Cardiac fibroblast (primary cell): ENCODE measurements at places on chromosomes 3 and 15.

DNA sequence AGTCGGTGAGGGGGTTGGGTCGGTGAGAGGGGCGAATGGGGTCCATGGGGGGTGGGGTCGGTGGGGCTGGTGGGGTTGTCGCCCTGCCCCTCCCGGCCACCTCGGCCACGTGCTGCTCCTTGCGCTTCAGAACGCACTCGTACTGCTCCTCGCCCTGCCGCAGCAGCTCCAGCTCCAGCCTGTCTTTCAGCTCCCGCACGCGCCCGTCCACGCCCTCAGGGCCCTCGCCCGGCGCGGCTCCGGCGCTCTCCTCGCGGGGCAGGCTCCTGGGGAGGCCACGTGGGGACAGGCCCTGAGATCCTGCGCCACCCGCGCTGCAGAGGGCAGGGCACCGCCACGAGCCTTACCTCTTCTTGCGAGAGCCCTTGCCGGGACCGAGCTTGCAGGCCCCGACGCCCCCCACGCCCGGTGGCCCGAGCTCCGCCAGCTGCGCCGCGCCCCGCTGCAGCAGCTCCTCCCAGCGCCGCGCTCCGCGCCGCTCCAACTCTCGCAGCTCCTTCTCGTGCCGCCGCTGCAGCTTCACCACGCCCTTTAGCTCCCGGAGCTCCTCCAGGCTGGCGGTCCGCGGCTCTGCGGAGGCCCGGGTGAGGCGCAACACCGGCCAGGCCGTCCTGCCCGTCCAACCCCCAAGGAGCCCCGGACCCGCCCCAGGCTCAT lies 8.2 kb upstream of the ANKRD63 start:
- DNase-seq, result peak; percentile 64

DNA sequence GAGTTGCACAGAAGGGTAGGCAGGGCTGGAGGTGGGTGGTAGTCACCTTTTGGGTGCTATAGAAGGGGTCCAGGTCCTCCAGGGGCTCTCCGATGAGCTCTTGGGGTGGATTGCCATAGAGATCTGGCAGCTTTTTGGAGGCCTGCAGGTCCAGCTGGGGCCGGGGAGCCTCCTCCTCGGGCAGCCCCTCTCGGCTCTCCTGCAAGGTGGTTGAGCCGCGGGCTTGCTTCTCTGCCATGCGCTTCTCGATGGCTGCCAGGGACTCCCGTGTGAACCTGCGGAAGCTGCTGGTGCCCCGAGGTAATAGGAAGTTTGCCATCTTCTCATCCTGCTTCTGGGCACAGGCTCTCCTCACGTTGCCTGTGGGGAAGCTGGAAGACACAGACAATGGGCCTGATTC lies 16.5 kb downstream of the SCN5A start:
- no peak for DNase-seq

- no peak for DNase-seq
Measured at GRCh38 chr15:90619939-90620338, 90.2 kb downstream of the CRTC3 start.

GRCh38 chr3:33202711-33203457 lies 15.7 kb downstream of the SUSD5 start:
- no peak for DNase-seq

GRCh38 chr3:156230278-156230900 lies 110.0 kb downstream of the KCNAB1 start:
- peak; percentile 31 for DNase-seq

DNA sequence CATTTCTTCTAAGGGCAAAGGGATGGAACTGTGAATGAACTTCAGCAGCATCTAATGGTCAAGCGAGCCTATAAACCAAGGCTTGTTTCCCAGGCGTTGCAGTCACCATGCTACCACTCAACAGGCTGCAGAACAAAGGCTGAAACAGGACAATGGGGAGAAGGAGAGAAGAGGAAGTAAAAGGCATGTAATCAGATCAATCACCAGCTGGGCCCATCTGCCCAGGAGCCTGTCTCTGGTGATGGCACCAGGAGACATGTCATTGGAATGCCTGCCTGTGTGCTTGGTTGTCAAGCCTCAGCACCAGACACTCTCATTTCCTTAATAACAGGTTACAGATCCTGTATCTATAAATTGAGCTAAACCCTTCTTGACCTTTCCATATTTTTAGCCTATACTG lies 81.7 kb upstream of the UMPS start:
- DNase-seq, result no peak

DNA sequence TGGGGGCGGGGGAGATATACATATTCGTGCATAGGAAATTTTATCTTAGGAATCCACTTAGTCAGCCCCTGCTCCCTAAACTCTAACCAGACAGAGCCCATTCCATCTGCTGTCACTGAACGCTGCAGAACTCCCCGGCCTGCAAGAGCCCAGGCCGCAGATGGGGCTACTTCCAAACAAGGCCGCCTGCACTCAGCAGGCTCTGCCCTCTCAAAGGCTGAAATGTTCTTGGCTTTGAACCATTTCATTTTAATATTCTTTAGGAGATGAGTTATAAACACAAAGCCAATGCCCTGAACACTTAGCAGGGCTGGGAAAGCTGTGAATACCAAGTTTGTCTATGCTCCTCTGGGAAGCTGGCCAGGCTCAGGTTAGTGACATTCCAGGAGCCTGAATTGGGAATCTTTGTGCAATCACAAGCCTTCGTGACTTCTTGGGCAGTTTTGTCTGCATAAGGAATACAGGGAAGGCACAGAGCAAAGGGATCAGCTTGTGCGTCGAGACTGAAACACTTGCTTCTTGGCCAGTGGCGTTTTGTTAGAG lies 65.0 kb downstream of the SYNM start:
- DNase-seq, result peak; percentile 25

GRCh38 chr15:98997312-98997711 lies 10.3 kb downstream of the PGPEP1L start:
- no peak for DNase-seq

- DNase-seq, result peak; percentile 94
Measured at GRCh38 chr3:171874251-171874681, 31.1 kb downstream of the TMEM212 start.

GRCh38 chr3:33789183-33789954 lies 9.1 kb upstream of the PDCD6IP start:
- DNase-seq, result no peak

- no peak for DNase-seq
Measured at GRCh38 chr3:28171962-28172361, 69.5 kb upstream of the CMC1 start.

GRCh38 chr3:21704796-21705195 lies 46.2 kb downstream of the ZNF385D start:
- DNase-seq, result peak; percentile 42

DNA sequence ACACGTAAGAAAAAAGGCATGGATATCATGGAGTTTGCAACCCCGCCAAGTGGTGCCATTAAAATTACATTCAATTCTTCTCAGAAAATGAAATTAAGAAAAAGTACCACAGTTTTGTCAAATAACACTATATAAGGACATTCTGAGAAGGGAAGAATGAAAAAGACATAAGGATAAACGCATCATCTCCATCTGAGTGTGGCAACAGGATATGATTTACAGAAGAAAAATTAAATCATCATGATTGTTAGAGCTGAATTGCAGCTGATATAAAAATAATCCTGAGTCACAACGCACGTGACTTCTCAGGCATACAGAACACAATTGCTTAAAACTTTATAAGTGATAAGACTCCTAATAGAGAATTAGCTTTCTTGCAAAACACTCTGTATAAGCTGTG lies 133.8 kb downstream of the GREM1 start:
- peak; percentile 93 for DNase-seq

DNA sequence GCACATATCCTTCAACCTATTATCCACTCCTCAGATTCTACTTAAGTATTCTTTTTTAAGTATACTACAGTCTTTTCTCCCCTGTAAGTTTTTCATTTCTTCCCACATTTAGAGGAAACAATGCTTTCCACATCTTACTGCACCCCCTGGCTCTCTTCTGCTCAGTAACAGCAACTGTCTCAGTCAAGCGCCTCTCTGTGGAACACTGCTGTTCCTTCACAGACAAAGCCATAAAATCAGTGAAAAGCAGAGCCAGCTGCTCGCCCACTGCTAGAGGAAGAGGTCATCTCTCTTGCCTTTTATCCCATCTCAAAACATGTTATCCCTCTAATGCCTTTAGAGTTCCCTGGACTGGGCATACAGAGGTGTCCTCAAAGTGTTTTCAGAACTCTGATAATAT lies 24.8 kb downstream of the SERP1 start:
- DNase-seq, result no peak

DNA sequence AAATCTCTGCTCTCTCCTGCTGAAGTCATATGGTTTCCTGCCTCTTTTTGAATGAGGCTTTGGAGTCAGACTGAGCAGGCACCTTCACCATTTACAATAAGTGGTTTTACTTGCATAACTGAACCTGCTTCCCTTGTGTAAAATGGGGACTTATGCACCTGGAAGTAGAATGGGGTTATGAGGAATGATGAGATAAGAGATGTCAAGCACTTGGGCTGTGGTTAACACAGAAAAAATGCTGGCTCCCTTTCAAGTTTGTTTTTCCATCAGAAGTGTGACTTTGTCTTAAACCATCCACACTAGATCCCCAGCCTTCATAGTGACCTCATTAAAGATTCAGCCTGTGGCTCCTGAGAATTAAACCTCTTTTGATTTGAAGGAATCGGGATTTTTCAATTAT lies 5.2 kb downstream of the EXOSC7 start:
- peak; percentile 45 for DNase-seq

DNA sequence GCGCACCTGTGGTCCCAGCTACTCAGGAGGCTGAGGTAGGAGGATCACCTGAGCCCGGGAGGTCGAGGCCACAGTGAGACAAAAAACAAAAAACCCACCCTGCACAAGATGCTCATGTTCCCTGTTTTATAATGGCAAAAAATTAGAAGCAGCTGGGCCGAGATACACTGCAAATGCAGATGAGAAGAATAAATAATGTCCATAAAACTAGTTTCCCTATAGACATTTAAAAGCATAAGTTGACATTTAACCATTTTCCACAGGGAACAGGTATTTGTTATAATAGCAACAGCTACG lies 537 bp upstream of the SCAP start:
- no peak for DNase-seq

DNA sequence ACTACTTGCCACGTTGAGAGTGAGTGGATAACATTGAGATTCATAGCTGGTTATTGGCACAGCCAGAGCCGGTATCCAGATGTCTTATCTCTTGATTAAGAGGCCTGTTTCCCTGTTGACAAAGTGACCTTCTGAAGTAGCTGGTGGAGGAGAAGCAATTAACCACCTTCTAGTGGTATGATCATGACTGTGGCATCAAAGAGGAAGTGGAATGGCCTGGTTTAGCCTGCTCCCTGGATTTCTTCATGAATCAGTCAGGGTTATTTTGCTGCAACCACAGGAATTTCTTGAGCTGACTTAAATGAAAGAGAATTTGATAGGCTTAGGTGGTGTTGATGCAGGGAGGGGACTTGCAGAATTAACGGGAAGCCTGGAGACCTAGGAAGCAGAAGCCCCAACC lies 398.3 kb downstream of the MFSD1 start:
- peak; percentile 75 for DNase-seq

- DNase-seq, result no peak
Measured at GRCh38 chr3:62815981-62816380, 59.2 kb downstream of the CADPS start.

- DNase-seq, result peak; percentile 70
Measured at GRCh38 chr3:100810671-100811070, 101.4 kb downstream of the TFG start.

DNA sequence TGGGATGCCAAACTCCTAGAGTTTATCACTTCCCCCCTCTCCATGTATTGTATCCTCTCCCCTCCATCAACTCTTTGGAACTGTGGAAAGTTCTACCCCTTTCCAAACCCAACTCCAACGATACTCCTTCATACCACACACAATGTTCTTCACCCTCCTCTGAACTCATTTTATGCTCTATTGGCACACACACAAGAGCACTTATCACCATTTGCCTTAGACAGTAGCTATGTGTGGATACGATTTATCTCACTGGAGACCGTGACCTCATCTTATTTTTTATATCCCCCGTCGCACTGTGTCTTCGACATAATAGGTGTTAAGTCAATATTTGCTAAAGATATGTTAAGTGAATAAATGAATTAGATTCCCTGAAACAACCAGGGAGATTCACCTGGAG lies 316.5 kb upstream of the PROK2 start:
- DNase-seq, result no peak

DNA sequence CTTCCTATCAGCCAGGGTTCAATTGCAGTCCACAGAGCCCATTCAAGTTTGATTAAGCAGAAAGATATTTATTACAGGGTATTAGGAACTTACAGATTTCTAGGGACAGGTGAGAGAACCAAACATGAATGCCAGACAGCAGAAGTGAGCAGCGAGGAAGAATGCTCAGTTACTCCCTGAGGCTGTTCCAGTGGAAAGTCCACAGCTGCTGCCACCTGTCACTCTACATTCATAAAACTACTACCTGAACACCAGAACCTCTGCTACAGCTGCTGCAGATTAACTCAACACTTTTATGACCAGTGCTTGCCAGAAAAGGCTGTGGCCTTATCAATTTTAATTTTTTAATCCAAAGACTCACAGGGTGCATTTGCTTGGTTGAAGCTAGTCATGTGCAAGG lies 325.4 kb upstream of the ONECUT1 start:
- DNase-seq, result no peak

DNA sequence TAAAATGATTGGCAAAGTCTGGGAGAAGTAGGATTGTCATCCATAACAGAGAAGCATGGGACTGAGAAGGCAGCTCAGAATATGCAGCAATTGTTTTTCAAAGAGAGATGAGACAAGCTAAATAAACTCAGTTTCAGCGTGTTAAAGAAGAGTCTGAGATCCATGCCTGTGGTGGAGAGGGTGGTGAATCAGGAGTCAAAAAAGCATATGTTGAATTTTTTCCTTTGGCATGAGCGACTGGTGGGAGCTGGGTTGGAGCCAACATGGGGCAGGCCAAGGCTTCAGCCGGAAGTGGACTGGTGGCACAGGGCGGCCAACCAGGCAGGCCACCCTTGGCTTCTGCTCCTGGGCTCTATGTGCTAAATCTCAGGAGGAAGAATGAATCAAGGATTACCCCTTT lies 102.0 kb downstream of the SST start:
- peak; percentile 5 for DNase-seq

GRCh38 chr3:183692436-183692835 lies 5.2 kb upstream of the YEATS2 start:
- no peak for DNase-seq

- peak; percentile 46 for DNase-seq
Measured at GRCh38 chr15:33581032-33581431, 270.3 kb downstream of the RYR3 start.
